Activated naive CD8-positive, alpha-beta T cell treated with anti-CD3 and anti-CD28 coated beads for 36 hours (primary cell): ENCODE measurements at places on chromosomes 16 and 17. TPM values are rescaled to one million over a fixed set of nuclear protein-coding genes. Genes with fewer than 3 reads are reported as not detected.

DNA sequence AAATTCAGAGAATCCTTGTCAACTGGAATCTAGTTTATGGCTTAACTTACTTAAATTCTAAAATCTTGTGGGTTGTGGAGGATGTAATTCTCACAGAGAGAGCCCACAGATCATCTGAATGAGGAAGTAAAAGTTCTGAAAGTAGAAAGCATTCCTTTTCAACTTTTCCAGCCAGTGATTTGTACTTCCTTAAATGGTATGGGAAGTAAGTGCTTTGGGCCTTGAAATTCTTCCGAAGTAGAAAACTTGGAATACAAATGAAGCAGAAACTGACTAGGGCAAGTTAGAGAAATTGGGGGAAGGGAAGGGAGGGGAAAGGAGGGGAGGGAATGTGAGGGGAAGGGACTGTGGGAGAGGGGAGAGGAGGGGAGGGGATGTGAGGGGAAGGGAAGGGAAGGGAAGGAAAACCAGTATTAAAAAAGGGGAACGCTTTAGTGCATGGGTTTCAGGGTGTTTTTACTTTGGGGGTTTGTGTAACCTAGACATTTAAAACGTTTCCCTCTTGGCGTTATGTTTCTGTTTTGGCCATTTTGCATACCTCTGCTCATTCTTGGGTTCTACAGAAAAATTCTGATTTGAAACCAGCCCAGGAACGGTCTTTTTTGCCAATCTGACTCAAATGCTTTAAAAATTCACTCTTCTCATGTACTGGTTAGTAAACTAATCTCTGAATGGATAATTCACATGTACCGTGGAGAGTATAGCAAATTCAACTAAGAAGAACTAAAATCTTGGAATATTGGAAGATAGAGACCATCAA, 15.5 kb upstream of the SNTB2 start:
- no peaks in the 10 kb centered on the region for H3K27me3 ChIP-seq
- peaks cover 26% of the 10 kb centered on the region for H3K4me1 ChIP-seq
- peaks cover 43% of the 10 kb centered on the region for H3K36me3 ChIP-seq

The SMIM5 gene
- 0.14 TPM for total RNA-seq

DNA sequence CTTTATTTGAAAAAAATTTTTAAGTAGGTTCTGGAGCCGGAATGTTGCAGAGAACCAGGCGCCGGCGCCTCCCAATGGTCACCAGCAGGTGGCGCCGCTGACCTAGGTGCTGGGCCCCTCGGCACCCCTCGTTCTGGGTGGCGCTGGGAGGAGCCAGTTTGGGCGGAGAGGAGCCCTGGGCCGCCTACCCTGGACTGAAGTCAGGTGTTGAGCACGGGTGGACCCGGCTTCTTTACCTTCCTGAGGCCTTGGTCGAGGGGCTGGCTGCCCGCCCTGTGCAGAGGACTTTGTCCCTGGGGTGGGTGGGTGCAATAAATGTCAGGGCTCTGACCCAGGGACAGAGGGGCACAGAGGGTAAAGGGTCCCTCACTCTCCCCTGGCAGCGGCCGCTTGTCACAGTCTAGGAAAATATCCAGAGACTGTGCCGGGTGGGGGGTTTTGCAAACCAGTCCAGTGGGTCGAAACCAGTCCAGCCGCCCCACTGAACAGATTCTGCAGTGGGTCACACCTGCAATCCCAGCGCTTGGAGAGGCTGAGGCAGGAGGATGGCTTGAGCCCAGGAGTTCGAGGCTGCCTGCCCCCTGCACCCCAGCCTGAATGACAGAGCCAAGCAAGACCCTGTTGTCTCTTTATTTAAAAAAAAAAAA, 30.1 kb upstream of the TNFRSF13B start:
- peak; percentile 77 for DNase-seq
- no peaks in the 10 kb centered on the region for H3K36me3 ChIP-seq
- H3K4me1 ChIP-seq = no peaks in the 10 kb centered on the region
- no peak overlapping the region for H3K27ac ChIP-seq
- no peak overlapping the region for H3K4me3 ChIP-seq
- no peaks in the 10 kb centered on the region for H3K27me3 ChIP-seq

DNA sequence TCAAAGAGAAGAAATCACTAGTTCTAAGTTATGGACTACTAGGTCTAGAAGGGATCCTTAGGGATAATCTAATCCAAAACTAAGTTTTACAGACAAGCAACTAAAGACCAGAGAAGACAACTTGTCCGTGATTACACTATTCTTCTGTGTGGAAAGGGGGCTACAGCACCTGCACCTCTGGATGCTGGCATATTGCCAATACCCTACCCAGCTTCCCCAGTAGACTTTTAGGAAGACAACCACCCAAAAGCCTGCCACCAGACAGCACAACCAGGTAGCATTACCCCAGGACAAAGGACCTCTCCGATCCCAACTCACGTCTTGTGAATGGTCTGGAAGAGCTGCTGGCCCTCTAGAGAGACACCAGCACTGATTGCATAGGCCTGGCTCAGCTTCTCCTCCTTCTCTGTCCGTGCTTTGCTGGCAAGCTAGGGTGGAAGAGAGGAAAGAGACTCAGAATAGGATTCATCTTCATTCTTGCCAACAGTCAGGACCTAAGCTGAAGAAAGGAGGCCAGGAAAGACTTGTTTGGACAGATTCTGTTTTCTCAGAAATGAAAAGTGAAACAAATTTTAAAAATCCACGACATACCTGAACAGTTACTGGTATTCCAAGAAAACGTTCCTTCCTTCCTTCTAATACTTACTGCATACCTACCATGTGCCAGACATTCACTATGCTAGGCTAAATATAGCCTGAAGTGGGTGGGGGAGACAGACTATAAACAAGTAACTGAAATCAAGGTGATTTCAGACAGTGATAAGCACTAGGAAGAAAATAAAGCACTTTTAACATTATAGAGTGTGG, 25.3 kb upstream of the TMEM101 start:
- H3K27ac ChIP-seq = peak overlapping the region; percentile 31
- peaks cover 35% of the 10 kb centered on the region for H3K36me3 ChIP-seq
- H3K4me3 ChIP-seq = no peak overlapping the region
- H3K4me1 ChIP-seq = peaks cover 13% of the 10 kb centered on the region

DNA sequence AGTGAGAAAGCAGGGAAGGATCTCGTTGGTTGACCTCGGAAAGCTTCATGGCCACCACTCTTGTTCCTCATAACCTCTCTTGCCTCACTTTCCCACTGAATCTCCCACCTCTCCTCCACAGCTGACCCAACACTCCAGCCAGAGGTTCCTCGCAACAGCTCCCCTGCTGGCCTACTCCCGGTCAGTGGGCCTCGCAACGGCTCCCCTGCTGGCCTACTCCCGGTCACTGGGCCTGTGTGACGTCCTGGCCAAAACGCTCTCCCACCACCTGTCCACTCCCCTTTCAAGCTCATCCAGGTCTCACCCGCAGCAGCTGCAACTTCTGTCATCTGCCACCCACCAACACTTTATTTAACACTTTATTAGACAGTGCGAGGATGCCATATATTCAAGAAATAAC, 149.1 kb downstream of the VPS53 start:
- no peak overlapping the region for H3K27ac ChIP-seq
- H3K4me1 ChIP-seq = peaks cover 3% of the 10 kb centered on the region
- H3K27me3 ChIP-seq = no peaks in the 10 kb centered on the region
- peaks cover 18% of the 10 kb centered on the region for H3K36me3 ChIP-seq
- DNase-seq = no peak
- H3K4me3 ChIP-seq = no peak overlapping the region

GRCh38 chr17:66966704-66967418, 2.4 kb downstream of the CACNG4 start:
- H3K36me3 ChIP-seq = no peaks in the 10 kb centered on the region
- no peak for DNase-seq
- no peak overlapping the region for H3K4me3 ChIP-seq
- H3K27me3 ChIP-seq = peaks cover 89% of the 10 kb centered on the region

GRCh38 chr17:11140043-11140442, 101.0 kb upstream of the SHISA6 start:
- no peaks in the 10 kb centered on the region for H3K36me3 ChIP-seq
- no peak overlapping the region for H3K4me3 ChIP-seq
- no peak overlapping the region for H3K27ac ChIP-seq
- peaks cover 11% of the 10 kb centered on the region for H3K27me3 ChIP-seq
- DNase-seq = no peak
- no peaks in the 10 kb centered on the region for H3K4me1 ChIP-seq

- H3K4me1 ChIP-seq = no peaks in the 10 kb centered on the region
- peaks cover 7% of the 10 kb centered on the region for H3K27me3 ChIP-seq
- H3K27ac ChIP-seq = no peak overlapping the region
- H3K36me3 ChIP-seq = peaks cover 1% of the 10 kb centered on the region
- H3K4me3 ChIP-seq = no peak overlapping the region
Measured at GRCh38 chr16:87153326-87153725, 163.9 kb downstream of the C16orf95 start.

- no peak overlapping the region for H3K27ac ChIP-seq
- no peak for DNase-seq
- H3K27me3 ChIP-seq = peaks cover 6% of the 10 kb centered on the region
- peaks cover 4% of the 10 kb centered on the region for H3K36me3 ChIP-seq
Measured at GRCh38 chr17:77700165-77700881, 258.2 kb upstream of the TNRC6C start.

GRCh38 chr16:85357323-85357722, 245.1 kb upstream of the CIBAR2 start:
- H3K4me1 ChIP-seq = no peaks in the 10 kb centered on the region
- peaks cover 3% of the 10 kb centered on the region for H3K27me3 ChIP-seq

GRCh38 chr17:30372755-30373154, 6.0 kb upstream of the CPD start:
- no peak overlapping the region for H3K4me3 ChIP-seq
- no peaks in the 10 kb centered on the region for H3K36me3 ChIP-seq
- peak overlapping the region; percentile 55 for H3K27ac ChIP-seq
- peaks cover 54% of the 10 kb centered on the region for H3K4me1 ChIP-seq

The POLR2A gene
- total RNA-seq = 200 TPM

- H3K27me3 ChIP-seq = no peaks in the 10 kb centered on the region
- DNase-seq = no peak
- no peaks in the 10 kb centered on the region for H3K36me3 ChIP-seq
- H3K4me1 ChIP-seq = no peaks in the 10 kb centered on the region
- H3K27ac ChIP-seq = no peak overlapping the region
Measured at GRCh38 chr17:62191390-62192361, 126.6 kb upstream of the MED13 start.
